ENCODE measurements at places on chromosomes 1 and 21. TPM values are rescaled to one million over a fixed set of nuclear protein-coding genes. Genes with fewer than 3 reads are reported as not detected.

Gene ILDR2
- total RNA-seq, result 7.3 TPM

Gene MIXL1
- total RNA-seq, result not detected

Gene KPRP
- total RNA-seq, result not detected

Gene KHDRBS1
- total RNA-seq, result 76.6 TPM

Gene CFHR5
- not detected for total RNA-seq

Gene C8B
- total RNA-seq, result not detected

Gene LRRC39
- 102 TPM for total RNA-seq

Gene HAPLN2
- total RNA-seq, result 1.3 TPM
